ENCODE measurements at places on chromosomes 16 and 17. TPM values are rescaled to one million over a fixed set of nuclear protein-coding genes. Genes with fewer than 3 reads are reported as not detected.

DNA sequence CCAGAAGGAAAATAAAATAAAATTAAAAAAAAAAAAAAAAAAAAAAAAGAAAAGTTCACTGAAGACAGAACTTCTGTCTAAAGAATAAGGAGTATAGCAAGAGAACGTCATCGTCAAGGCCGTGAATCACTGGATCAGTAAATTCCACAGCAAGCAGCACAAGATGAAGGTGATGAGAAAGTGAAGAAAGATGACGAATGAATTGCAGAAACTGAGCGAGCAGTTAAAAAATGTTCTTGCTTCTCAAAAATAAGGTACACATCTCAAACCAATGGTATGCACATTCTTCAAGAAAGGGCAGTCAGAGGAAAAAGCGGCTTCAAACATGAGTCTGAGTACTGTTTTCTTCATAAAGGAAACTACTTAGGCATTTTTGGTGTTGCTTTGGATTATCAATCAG lies 104.7 kb downstream of the SMG6 start:
- H3K36me3 ChIP-seq: peaks cover 9% of the 10 kb centered on the region
- H3K27me3 ChIP-seq: no peaks in the 10 kb centered on the region
- no peak for DNase-seq
- peaks cover 49% of the 10 kb centered on the region for H3K4me1 ChIP-seq
- no peak overlapping the region for H3K27ac ChIP-seq
- no peak overlapping the region for H3K4me3 ChIP-seq

The MT1E gene
- total RNA-seq: 12.4 TPM

The PRR35 gene
- total RNA-seq: not detected

DNA sequence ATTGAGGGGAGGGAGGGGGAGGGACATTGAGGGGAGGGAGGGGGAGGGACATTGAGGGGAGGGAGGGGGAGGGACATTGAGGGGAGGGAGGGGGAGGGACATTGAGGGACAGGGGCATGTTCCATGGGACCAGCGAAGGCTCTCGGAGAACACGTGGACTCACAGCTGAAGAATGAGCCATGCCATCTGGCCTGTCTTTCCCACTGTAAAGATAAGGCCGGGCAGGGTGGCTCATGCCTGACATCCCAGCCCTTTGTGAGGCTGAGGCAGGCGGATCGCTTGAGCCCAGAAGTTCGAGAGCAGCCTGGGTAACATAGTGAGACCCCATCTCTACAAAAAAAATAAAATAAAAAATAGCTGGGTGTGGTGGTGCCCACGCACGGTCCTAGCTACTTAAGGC lies 32.5 kb downstream of the RPH3AL start:
- H3K4me1 ChIP-seq: no peaks in the 10 kb centered on the region
- no peaks in the 10 kb centered on the region for H3K36me3 ChIP-seq
- H3K4me3 ChIP-seq: no peak overlapping the region
- H3K27me3 ChIP-seq: no peaks in the 10 kb centered on the region

DNA sequence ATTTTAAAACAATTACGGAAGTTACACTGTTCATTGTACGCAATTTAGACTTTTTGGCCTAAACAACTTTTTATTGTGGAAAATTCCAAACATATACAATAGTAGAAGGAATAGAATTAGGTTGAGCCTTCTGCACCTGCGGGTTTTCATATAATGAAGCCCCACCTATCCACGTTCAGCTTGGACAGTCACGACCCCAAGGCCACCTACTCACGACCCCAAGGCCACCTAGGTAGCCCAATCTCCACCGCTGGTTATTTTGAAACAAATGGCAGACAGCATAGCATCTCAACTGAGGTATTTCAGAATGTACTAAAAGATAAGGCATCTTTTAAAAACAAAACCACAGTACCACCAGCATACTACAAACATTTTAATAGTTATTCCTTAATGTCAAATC lies 631 bp downstream of the NLRC5 start:
- H3K27ac ChIP-seq: peak overlapping the region; percentile 100
- peaks cover 73% of the 10 kb centered on the region for H3K4me1 ChIP-seq
- H3K36me3 ChIP-seq: peaks cover 43% of the 10 kb centered on the region
- no peak for DNase-seq

DNA sequence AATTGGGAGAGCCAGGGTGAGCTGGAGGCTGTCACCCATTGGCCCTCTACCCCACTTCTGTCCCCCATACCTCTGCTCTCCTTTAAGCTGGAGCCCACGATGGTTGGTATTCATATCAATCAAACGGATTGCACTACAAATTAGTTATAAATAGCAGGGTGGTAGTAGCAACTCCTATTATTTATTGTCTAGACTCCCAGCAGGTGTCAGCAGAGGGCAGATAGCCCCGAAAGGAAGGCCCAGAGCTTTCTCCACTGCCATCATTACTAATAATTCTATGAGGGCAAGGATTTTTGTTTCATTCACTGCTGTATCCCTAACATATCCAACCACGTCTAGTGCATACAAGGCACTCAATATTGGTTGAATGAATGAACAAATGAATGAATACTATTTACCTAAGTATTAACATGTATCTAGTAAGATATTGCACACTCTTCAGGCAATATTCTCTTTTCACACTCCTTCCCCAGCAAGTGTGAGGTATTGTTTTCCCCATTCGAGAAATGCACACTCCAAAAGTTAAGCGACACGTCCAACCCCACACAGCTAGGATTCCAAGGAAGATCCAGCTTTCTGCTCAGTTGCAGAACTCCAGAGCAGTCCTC lies 6.3 kb downstream of the C17orf50 start:
- peak; percentile 55 for DNase-seq
- peaks cover 8% of the 10 kb centered on the region for H3K4me1 ChIP-seq
- H3K27me3 ChIP-seq: no peaks in the 10 kb centered on the region
- no peak overlapping the region for H3K27ac ChIP-seq
- H3K4me3 ChIP-seq: no peak overlapping the region

DNA sequence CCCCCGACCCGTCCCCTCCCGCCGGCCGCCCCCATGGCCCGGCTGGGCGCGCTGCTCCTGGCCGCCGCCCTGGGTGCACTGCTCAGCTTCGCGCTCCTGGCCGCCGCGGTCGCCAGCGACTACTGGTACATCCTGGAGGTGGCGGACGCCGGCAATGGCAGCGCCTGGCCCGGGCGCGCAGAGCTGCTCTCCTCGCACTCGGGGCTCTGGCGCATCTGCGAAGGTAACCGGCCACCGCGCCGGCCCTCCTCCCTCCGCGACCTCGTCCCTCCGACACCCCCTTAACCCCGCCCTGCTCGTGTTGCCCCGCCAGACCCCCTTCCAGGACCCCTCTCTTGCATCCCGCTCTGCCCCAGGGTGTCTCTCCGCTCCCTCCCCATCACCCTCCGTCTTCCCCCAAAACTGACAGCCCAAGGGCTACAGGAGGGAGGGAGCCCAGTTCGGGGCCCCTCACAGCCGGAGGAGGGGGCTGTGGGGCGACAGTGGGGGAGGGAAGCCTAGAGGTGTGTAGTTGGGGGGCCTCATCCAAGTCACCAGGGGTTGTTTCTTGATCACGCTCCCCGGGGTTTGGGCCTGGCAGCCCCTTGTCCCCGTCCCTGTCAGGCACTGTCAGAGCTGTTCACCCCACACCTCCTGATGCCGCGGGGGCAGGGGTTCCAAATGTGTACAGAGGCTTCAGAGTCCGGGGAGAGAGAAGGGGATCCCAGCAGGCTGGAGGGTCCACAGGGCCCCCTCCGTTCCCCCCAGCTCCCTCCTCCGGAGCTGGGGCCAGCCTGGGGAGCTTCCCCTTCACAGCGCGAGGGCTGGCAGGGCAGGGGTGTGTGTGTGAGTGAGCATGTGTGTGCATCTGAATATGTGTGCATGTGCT lies 794 bp downstream of the TMEM235 start:
- no peak overlapping the region for H3K27ac ChIP-seq
- H3K4me1 ChIP-seq: peaks cover 7% of the 10 kb centered on the region

- H3K27ac ChIP-seq: no peak overlapping the region
- H3K36me3 ChIP-seq: no peaks in the 10 kb centered on the region
- no peaks in the 10 kb centered on the region for H3K4me1 ChIP-seq
- H3K4me3 ChIP-seq: no peak overlapping the region
- no peaks in the 10 kb centered on the region for H3K27me3 ChIP-seq
Observed at GRCh38 chr16:48498769-48499631, 111.0 kb downstream of the N4BP1 start.

DNA sequence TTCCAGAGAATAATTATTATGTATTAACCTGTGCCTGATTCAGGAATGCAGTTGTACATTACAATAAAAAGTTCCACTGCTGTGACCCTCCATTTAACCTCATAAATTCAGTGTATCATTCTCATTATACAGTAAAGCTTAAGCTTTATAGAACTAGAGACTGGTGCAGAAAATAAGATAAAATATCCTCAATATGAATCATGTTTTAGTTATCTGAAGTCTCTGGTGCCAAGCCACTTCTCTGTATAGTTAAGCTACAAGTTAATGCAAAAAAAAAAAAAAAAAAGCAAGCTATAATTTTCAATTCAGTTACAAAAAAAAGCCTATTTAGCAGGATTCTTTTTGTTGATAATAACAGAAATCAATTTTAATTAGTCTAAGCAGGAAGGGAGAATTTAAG lies 22.4 kb upstream of the SMIM36 start:
- no peaks in the 10 kb centered on the region for H3K36me3 ChIP-seq
- no peaks in the 10 kb centered on the region for H3K4me1 ChIP-seq
- H3K4me3 ChIP-seq: no peak overlapping the region
- peaks cover 2% of the 10 kb centered on the region for H3K27me3 ChIP-seq
- DNase-seq: no peak

DNA sequence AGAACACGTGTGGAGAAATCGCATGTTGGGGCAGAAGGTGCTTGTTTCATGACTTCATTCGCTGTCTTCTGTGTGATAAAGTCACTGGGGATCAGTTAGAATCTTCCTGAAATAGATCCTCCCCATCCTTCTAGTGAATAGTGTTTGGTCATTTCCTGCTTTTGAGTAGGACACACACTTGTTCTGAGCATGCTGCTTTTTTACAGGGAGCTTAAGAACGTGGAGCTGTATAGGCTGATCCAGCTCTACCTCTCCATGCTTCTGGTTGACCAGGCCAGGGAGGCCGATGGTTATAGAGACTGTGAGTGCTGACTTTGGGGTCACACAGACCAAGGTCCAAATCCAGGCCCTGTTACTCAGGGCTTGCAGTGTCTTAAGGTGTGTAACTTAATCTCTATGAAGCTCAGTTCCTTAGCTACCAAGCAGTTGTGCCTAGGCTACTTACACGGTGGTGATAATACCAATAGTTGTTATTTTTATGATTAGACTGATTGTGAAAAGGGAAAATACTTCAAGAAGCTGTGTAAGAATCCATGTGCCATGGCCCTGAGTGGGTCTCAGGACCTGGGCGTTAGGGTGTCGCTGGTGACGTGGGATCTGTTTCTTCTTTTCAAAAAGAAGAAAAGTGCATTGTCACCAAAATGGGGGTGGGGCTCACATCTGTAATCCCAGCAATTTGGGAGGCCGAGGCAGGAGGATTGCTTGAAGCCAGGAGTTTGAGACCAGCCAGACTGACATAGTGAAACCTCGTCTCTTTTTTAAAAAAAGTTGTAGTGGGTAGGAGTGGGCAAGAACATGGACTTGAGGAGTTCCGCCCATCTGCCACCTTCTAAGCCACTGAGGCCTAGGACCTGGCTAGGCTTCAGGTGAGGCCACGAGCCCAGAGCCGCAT lies 64.1 kb upstream of the LGALS9 start:
- DNase-seq: no peak
- peak overlapping the region; percentile 24 for H3K27ac ChIP-seq
- no peaks in the 10 kb centered on the region for H3K27me3 ChIP-seq
- peaks cover 24% of the 10 kb centered on the region for H3K36me3 ChIP-seq
- no peak overlapping the region for H3K4me3 ChIP-seq

- no peaks in the 10 kb centered on the region for H3K36me3 ChIP-seq
- H3K27me3 ChIP-seq: peaks cover 16% of the 10 kb centered on the region
- no peak overlapping the region for H3K27ac ChIP-seq
- no peaks in the 10 kb centered on the region for H3K4me1 ChIP-seq
- no peak for DNase-seq
- no peak overlapping the region for H3K4me3 ChIP-seq
Observed at GRCh38 chr16:86723689-86724088, 145.3 kb downstream of the FOXL1 start.

DNA sequence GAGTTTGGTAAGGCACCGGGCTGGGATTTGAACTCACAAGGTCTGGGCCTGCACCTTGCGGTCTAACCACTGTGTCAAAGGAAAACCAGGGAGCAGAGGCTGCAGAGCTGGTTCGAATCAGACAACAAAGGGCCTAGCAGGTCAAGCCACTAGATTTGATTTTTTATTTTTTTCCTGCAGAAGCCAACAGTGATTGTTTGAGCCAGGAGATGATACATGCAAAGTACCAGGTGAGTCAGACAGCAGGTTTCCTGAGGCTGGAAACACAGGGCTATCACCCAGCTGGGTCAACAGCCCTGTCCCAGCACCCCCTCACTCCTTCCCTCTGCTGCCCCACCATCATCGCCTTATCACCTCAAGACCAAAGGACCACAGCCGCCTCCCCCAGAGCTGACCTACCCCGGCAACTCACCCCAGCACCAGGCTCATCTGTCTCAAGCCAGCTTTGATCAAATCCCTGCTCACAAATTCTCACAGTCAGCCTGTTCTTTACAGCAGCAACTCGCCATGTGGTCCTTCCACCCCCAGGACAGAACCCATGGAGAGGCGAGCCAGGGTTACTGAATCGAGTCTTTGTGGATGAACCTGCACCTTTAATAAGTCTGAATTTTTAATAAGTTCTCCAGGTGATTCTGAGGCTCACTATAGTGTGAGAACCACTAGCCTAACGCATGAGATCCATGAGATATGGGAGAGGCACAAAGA lies 13.0 kb upstream of the KRT19 start:
- no peaks in the 10 kb centered on the region for H3K36me3 ChIP-seq
- no peak overlapping the region for H3K4me3 ChIP-seq
- H3K27ac ChIP-seq: no peak overlapping the region
- DNase-seq: no peak

DNA sequence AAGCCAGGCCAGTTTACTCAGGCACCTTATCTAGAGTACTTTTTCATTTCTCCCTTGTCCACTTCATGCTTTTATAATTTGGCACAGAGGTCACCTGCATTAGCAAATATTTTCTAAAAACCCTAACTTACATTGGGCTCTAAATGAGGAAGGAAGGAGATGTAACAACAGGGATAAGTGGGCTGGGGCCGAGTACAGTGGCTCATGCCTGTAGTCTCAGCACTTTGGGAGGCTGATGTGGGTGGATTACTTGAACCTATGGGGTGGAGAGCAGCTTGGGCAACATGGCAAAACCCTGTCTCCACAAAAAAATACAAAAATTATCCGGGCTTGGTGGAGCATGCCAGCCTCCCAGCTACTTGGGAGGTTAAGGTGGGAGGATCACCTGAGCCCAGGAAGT lies 55.9 kb downstream of the TMEM100 start:
- peaks cover 19% of the 10 kb centered on the region for H3K27me3 ChIP-seq
- H3K4me1 ChIP-seq: no peaks in the 10 kb centered on the region
- no peaks in the 10 kb centered on the region for H3K36me3 ChIP-seq
- no peak for DNase-seq
- no peak overlapping the region for H3K27ac ChIP-seq

GRCh38 chr17:82989881-82990280 lies 89.5 kb upstream of the METRNL start:
- H3K27me3 ChIP-seq: no peaks in the 10 kb centered on the region
- no peak for DNase-seq
- no peak overlapping the region for H3K27ac ChIP-seq

The PPL gene
- total RNA-seq: not detected

- H3K4me1 ChIP-seq: peaks cover 6% of the 10 kb centered on the region
- H3K4me3 ChIP-seq: no peak overlapping the region
- no peak overlapping the region for H3K27ac ChIP-seq
- no peaks in the 10 kb centered on the region for H3K27me3 ChIP-seq
- peaks cover 18% of the 10 kb centered on the region for H3K36me3 ChIP-seq
Observed at GRCh38 chr17:37051833-37052232, 103.1 kb downstream of the AATF start.

Measured in activated naive CD4-positive, alpha-beta T cell treated with anti-CD3 and anti-CD28 coated beads for 36 hours (primary cell).